ENCODE measurements at places on chromosomes 4 and X.

GRCh38 chr4:139142980-139143379, 34.0 kb downstream of the ELF2 start:
- DNase-seq: no peak

GRCh38 chrX:1025413-1025812, 187.0 kb downstream of the CRLF2 start:
- DNase-seq: no peak

DNA sequence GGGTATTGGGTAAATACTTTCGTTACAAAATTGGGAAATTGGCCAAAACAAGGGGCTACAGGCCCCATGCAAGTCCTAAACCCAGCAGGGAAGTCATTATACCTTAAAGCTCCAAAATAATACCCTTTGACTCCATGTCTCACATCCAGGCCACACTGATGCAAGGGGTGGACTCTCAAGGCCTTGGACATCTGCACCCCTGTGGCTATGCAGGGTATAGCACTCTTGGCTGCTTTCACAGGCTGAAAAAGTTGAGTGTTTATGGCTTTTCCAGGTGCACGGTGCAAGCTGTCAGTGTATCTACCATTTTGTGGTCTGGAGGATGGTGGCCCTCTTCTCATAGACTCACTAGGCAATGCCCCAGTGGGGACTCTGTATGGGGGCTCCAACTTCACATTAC, 326.5 kb downstream of the TEX13C start:
- no peak for DNase-seq

GRCh38 chrX:78931814-78932213, 13.4 kb upstream of the P2RY10 start:
- peak; percentile 2 for DNase-seq

DNA sequence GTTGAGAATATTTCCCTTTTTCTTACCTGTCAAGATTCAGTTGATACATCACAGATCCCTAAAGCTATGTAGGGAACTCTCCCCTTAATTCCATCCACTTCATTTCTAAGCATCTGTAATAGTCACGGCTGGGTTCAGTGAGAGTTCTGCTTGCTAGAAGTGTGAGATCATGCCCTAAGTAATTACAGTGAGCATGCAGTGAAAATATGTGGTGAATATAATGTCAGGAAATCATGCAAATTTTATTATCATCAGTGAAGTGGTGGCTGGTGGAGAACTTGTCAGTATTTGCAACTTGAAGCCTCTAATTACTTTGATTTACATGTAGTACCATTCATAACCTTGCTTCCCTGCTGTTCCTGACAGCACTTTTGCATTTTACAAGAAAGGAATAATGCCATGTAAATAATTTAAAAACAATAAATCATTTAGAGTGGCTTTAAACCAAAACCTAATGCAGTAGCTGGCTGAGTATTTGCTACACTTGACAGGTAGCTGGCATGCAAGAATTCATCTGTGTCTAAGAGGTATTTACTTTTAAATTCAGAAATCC, 28.3 kb upstream of the CFAP299 start:
- DNase-seq: no peak

DNA sequence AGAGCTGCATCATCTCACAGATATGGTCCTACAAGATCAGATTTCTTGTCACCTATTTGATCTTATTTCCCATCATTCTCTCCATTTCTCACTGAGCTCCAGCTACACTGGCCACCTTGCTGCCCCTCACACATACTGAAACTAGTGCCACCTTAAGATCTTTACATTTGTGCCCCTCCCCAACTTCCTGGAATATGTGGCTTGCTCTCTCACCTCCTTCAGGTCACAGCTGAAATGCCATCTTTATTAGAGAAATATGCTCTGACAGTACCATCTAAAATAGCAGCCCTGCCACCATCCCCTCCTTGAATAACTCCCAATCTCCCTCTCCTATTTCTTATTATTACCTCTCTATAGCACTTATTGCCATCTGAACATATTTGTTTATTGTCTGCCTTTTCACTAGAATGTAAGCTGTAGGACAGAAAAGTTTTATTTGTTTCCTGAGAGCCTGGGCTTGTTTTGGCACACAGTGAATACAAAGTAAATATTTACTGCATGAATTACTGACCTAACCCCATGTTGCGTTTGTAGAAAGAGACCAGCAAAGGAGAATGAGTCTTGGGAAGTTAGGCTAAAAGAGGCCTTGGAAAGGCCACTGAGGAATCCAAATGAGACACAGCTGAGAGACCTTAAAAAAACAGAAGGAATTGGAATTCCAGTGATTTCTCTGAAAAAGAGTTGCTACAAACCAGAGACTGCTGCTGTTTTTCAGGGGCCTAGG, 22.7 kb downstream of the DYNLT3 start:
- no peak for DNase-seq

DNA sequence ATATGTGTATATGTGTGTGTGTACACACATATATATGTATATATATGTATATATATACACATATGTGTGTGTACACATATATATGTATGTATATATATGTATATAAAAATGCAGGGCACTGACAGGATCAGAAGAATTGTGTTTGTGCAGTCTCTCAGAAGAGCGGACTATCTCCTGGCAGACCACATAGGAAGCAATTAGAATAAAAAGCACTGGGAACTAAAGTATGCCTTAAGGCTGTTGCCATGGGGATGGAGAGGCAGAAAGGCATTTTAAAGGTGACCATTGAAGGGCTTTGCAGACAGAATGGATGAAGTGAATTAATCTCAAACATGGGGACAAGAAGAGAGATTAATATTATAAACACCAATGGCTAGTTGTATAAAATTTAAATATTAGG, 33.7 kb upstream of the USP51 start:
- DNase-seq: no peak

DNA sequence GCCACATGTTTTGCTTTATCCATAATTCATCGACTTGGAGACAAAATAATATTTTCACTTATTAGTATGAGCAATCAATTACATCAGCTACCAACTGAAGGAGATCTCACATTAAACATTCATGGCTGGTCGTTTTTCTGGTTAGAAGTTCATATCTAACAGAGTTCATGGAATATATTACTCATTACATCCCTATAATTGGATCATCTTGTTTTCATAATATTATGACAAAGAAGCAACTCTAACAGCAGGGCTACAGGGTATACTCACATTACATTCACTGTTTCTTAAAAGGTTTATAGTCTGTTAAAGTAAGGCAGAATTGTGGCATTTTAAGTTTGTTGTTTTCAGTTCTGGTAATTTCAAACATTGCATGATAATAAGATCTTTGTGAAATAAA, 33.0 kb downstream of the GSTCD start:
- DNase-seq: no peak
